Nasal cavity respiratory epithelium epithelial cell of viscerocranial mucosa (primary cell): ENCODE measurements at places on chromosomes 11 and 22. TPM values are rescaled to one million over a fixed set of nuclear protein-coding genes. Genes with fewer than 3 reads are reported as not detected.

Gene OR10A5
- not detected in 2 replicates for total RNA-seq

Gene DGCR6
- total RNA-seq: 1.00 and 2.1 TPM in 2 replicates

Gene PARVA
- total RNA-seq: 9.9 and 21.5 TPM in 2 replicates

Gene SLC17A6
- total RNA-seq: under 0.01 TPM in 1 of 2 replicates, not detected in the other

Gene KRTAP5-6
- not detected in 2 replicates for total RNA-seq

Gene C11orf21
- total RNA-seq: not detected in 2 replicates

Gene KRTAP5-1
- total RNA-seq: not detected in 2 replicates

Gene DRICH1
- total RNA-seq: 0.43 TPM in 1 of 2 replicates, not detected in the other

Gene SCARF2
- total RNA-seq: 0.57 and 0.68 TPM in 2 replicates

Gene ABCG4
- under 0.01 and 0.07 TPM in 2 replicates for total RNA-seq

Gene PKDREJ
- total RNA-seq: under 0.01 TPM in 1 of 2 replicates, not detected in the other

Gene RAB3IL1
- total RNA-seq: 1.0 and 2.0 TPM in 2 replicates

Gene OR51E2
- total RNA-seq: not detected in 2 replicates

Gene PTPN5
- total RNA-seq: not detected in 2 replicates

Gene TNNT3
- total RNA-seq: 1.3 TPM in 1 of 2 replicates, not detected in the other

Gene RASGRP2
- not detected in 2 replicates for total RNA-seq

Gene YIF1A
- total RNA-seq: 121 and 221 TPM in 2 replicates

Gene CREB3L1
- 1.5 TPM in 1 of 2 replicates, not detected in the other for total RNA-seq

Gene CECR2
- 0.07 and 0.34 TPM in 2 replicates for total RNA-seq

Gene RFPL1
- not detected in 2 replicates for total RNA-seq

Gene SCGB1D2
- total RNA-seq: not detected in 2 replicates

Gene BRMS1
- total RNA-seq: 58.2 and 74.8 TPM in 2 replicates

Gene CDPF1
- total RNA-seq: 7.6 and 10.9 TPM in 2 replicates

Gene CHRM1
- not detected in 2 replicates for total RNA-seq

Gene CRYAB
- total RNA-seq: 1.0 and 13.2 TPM in 2 replicates

Gene OSBP2
- 4.3 and 73.1 TPM in 2 replicates for total RNA-seq

Gene RIBC2
- not detected in 2 replicates for total RNA-seq

Gene ZDHHC24
- 7.2 and 11.7 TPM in 2 replicates for total RNA-seq

Gene SPECC1L
- total RNA-seq: 39.3 and 55.7 TPM in 2 replicates

Gene APOL3
- total RNA-seq: 2.8 TPM in 1 of 2 replicates, not detected in the other

Gene C22orf42
- total RNA-seq: not detected in 2 replicates

Gene MEI1
- total RNA-seq: under 0.01 and 0.07 TPM in 2 replicates

Gene NAALADL1
- total RNA-seq: 5.8 and 7.2 TPM in 2 replicates

Gene CD3D
- total RNA-seq: not detected in 2 replicates

Gene FAT3
- total RNA-seq: 0.07 TPM in 1 of 2 replicates, not detected in the other

Gene OR5P2
- under 0.01 and 3.0 TPM in 2 replicates for total RNA-seq

Gene ROBO3
- 8.5 and 56.0 TPM in 2 replicates for total RNA-seq

Gene APLNR
- not detected in 2 replicates for total RNA-seq

Gene TBX10
- total RNA-seq: not detected in 2 replicates

Gene SNX32
- total RNA-seq: 0.68 and 1.2 TPM in 2 replicates

Gene SEPTIN3
- 0.21 TPM in 1 of 2 replicates, not detected in the other for total RNA-seq

Gene RIMBP3C
- not detected in 2 replicates for total RNA-seq

Gene MFRP
- total RNA-seq: not detected in 2 replicates

Gene CRYBA4
- total RNA-seq: not detected in 2 replicates

Gene ADM
- total RNA-seq: 127 and 150 TPM in 2 replicates

Gene RHBDD3
- total RNA-seq: 22.2 and 24.1 TPM in 2 replicates

Gene NXPE4
- not detected in 2 replicates for total RNA-seq

Gene SCUBE2
- total RNA-seq: under 0.01 and 0.07 TPM in 2 replicates

Gene XKR3
- total RNA-seq: not detected in 2 replicates
